HS-5 (cell line): ENCODE measurements at places on chromosomes 4 and X.

DNA sequence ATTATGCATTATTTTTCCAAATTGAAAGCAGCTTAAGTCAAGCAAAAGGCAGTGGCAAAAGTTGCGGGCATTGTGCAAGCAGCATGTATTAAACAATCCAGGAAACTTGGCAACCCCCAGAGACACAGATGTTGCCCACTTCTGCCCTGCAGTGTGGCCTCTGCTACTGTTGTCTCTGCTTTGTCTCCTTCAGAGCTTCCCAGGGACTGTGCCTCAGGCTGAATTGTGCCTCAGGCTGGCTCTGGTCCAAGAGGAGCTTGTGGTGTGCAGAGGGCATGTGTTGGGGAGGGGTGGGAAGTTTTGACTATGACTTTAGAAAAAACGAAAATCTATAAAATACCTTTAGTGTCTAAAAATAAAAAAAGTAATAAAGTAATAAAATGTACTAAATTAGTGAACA, 201.4 kb downstream of the CCSER1 start:
- no peak for DNase-seq

DNA sequence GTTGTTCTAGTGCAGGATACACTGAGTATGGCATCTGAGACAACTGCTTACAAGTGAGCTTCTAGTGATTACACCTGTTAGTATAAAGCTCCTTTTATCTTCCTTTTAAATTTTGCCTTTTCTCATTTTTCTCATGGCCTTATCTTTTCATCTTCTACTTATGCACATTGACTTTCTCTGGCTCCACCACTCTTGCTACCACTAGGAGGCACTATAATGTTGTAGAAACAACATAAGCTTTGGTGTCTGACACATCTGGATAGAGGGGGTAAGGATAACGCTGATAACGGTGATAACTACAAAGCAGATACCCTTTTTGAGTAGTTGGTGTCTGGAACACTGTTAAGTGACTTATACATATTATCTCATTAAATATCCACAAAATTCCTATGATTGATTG, 187.4 kb upstream of the TEX13C start:
- DNase-seq = no peak

DNA sequence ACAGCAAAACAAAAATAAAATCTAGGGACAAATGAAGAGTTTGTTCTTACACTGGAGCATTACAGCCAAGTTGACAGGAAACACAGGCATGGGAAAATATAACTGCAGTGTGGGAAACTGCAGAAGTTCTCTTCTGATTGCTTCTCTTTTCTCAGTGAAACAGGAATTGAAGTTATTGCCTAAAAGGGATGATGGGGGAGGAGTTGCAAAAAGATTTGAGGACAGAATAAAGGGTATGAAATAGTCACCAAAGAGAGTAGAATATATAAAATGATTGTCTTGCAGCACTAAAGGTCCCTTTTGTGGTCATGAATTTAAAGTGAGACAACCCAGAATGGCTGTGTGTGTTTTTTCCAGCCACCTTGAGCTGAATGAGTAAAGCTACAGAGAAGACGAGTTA, 103.7 kb downstream of the JADE1 start:
- no peak for DNase-seq

- DNase-seq = no peak
Measured at GRCh38 chrX:109818976-109819375, 85.9 kb upstream of the ACSL4 start.

DNA sequence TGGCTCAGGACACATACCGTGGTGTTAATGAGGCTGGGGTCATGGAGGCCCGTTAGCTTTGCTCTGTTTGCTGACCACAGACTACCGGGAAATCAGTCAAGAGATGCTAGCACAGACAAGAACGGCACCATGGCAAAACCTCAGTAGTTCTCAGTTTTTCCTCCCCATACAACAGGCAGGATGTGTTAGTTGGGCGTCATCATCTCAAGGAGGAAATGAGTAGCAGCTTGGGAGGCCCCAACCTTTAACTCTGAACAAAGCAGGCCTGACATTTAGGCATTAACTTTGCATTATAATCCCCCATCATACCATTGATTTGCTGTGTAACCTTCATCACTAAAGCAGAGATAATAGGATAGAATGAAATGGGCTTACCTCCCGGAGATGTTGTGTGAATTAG, 714.2 kb downstream of the RPA4 start:
- no peak for DNase-seq

- DNase-seq = no peak
Measured at GRCh38 chr4:170004651-170005295, 21.4 kb downstream of the MFAP3L start.
